ENCODE measurements at places on chromosomes 7 and 10.

GRCh38 chr10:4181081-4181480, 396.1 kb upstream of the KLF6 start:
- no peak for DNase-seq

- DNase-seq: no peak
These were observed 161.1 kb upstream of the RHEB start for GRCh38 chr7:151680810-151681209.

DNA sequence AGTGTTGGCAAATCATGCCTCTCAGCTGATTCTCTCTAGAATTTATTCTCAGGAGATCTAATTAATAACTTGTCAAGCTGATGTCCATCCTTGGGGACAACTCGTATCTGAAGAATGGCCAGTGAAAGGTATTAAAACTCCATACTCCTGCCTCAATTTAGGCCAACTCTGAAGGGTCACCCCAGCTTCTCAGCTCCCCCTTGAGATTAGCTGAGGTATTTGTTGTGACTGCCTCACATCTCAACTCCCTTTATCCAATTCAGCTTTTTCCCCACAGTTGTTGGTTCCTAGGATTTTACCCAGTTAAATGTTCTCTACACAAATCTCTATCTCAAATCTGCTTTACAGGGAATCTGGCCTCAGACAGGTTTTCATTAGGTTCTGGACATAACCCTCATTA, 182.4 kb downstream of the MALRD1 start:
- no peak for DNase-seq

- no peak for DNase-seq
These were observed 212.5 kb downstream of the GLI3 start for GRCh38 chr7:42024537-42024936.

DNA sequence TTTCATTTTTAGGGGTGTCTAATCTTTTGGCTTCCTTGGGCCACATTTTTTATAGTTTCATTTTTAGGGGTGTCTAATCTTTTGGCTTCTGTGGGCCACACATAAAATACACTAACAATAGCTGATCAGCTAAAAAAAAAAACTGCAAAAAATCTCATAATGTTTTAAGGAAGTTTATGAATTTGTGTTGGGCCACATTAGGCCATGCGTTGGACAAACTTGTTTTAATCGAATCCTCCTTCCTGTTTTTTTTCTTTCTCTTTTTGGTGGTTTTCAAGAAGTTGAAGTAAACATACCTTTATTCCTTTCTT, 37.4 kb downstream of the ZNRF2 start:
- DNase-seq: no peak

DNA sequence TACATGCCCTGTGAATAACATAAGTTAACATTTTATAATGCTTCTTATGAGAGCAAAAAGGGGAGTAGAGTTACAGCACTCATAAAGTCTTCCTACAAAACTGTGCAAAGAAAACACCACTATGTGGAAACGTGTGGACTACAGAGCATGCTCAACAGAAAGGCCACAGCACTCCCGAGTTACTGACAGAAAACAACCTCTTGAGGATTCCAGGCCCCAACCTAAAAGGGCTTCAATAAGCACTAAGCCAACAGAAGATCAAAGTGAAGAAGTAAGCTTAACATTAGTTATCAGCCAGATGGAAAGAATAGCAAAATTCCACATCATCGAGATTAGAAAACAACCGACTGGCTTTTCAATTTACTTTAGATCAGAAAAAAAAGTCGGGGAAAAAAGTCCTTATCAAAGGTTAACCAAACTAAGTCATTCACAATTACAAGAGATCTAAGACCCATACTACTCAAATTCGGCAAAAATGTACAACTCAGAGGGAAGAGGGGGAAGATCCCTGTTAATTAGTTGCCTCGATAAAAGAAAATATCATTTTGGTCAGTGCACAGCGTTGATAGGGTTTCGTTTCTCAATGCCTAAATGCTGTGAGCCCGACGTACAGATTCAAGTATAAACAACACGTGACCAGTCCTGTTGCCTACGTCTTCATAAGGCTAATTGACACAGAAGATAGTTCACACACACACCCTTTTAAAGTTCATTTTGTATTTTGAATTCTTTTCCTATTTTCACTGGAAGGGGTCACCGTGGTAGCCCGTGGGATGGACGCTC, 1.4 kb downstream of the KBTBD2 start:
- DNase-seq: no peak

DNA sequence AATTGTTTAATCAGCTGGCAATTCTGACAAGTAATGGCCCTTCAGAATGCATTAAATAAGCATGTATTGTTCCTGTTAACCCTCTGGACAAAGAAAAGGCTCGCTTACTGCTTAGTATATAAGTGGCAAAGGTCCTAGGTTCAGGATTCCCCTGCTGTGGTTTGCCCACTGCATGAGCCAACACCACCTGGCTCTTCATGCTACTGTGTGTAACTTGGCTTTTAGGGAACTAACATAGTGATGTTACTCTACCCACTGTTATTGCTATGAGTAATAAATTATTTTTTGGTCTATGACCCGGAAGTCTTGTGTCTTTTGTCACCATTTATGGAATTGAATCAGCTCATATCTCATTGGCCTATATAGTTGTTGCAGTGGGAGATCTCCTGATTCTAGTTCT, 791.7 kb upstream of the PHF14 start:
- DNase-seq: no peak

- no peak for DNase-seq
These were observed 61.5 kb downstream of the INSIG1 start for GRCh38 chr7:155358948-155359712.

- no peak for DNase-seq
These were observed 1.5 kb downstream of the FAM170B start for GRCh38 chr10:49132362-49132737.

GRCh38 chr7:31110331-31111108, 58.4 kb downstream of the ADCYAP1R1 start:
- DNase-seq: peak; percentile 52

GRCh38 chr10:46216003-46216634, 70.7 kb upstream of the ANTXRL start:
- DNase-seq: peak; percentile 47

DNA sequence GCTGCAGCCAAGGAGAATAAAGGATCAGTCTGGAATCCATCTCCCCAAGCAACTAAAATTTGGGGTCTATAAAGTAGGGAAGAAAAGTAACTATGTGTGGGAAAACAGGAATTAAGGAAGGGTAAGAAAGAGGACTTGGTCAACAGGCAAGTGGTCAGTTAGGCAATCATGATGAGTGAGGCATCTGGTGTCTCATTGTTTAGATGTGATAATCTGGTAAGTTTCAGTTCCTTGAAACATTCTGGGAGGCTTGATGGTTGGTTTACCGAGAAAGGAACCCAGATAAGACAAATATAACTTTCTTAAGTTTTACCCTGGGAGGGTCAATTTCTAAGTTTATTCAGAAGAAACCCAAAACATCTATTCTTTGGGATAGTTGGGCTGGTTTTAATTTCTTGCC, 22.3 kb downstream of the HYAL4 start:
- no peak for DNase-seq

DNA sequence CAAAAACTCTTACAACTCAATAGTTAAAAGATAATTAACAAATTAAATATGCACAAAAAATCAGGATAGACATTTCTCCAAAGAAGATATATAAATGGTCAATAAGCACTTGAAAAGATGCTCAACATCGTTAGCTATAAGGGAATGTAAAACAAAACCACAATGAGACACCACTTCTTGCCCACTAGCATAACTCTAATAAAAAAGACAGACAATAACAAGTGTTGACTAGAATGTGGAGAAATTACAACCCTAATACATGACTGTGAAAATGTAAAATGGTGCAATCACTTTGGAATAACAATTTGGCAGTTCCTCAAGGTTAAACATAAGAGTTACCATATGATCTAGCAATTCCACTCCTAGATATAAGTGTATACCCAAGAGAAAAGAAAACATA, 74.3 kb upstream of the PCGF5 start:
- DNase-seq: no peak

DNA sequence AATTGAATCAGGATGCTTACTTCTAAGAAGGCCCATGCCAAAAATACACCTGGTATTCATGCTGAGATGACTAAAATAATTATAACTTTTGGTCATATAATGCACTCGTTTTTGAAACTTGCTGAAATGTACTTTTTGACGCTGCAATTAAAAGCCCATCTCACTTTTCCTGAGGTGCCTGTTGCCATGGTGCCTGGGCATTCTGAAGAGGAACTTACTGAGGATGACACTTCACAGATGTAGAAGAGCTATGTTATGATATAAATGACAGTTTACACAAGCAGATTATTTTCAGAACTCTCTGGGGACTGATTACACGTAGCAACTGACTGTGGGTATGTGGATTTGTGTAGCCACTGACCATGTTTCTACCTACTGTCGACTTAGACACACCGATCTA, 182.4 kb downstream of the TPK1 start:
- DNase-seq: no peak

GRCh38 chr10:81898518-81898917, 23.5 kb downstream of the NRG3 start:
- no peak for DNase-seq

DNA sequence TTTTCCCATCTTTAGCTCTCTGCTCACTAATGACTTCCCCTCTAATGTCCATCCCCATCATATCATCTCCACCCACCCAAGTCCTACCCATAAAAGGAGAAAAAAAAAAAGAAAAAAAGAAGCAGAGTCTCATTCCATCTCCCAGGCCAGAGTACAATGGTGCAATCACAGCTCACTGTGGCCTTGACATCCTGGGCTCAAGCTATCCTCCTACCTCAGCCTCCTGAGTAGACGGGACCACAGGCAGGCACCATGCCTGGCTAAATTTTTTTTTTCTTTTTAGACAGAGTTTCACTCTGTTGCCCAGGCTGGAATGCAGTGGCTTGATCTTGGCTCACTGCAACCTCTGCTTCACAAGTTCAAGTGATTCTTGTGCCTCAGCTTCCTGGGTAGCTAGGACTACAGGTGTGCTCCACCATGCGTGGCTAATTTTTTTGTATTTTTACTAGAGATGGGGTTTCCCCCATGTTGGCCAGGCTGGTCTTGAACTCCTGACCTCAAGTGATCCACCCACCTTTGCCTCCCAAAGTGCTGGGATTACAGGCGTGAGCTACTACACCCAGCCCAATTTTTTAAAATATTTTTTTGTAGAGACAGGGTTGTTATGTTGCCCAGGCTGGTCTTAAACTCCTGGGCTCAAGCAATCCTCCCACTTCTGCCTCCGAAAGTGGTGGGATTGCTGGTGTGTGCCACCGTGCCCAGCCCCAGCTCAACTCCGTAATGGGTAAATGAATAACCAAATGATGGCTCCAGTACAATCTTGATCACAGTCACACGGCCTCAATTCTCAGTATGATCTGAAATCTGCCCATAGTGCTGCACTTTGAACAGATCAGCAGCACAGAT, 24.6 kb upstream of the SGMS1 start:
- DNase-seq: no peak

GRCh38 chr10:114911052-114911711, 26.8 kb upstream of the TRUB1 start:
- no peak for DNase-seq

DNA sequence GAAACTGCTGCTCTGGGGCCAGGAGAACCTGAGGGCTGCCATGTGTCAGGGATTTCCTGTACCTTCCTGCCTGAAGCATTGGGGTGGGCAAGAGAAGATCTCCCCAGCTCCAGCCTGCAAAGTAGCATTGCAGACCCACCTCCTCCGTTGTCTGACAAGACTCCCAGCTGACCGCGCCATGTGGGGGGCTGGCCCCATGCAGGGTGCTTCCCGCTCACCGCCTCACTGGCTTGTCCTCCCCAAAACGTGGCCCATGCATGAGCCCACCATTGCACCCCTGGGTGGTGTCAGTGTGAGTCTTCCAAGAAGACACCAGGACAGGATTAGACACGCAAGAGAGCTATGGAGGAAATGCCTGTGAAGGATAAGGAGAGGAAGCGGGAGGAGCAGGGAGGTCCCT, 68.3 kb downstream of the ABRAXAS2 start:
- DNase-seq: no peak

DNA sequence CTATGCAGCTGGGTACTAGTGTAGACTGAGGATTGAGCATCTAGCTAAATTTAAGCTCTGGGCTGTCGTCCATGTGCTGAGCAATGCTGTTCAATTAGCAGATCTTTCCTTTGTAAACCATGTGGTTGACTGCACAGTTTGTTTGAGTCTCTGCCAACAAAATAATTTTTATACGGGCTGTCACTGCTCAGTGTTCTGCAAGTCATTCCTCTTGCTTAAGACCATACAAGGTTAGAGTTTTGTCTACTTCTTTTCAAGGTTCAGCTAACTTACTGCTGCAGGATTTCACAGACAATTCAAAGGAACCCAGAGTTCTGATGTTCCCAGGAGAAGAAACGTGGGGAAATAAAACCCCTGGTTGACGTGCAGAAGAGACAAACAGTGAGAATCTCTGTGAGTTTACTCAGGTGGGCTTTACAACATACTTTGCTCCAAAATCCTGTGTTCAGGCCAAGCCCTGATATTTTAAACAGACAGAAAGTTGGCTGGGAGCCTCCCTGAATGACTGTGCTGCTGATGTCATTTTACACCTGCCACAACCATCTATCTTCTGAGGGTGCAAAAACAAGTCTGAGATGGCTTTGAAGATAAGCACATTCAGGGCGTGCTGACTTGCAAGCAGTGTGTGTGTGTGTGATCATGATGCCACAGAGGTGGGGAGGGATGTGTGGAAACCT, 177.1 kb upstream of the SVIL start:
- peak; percentile 78 for DNase-seq

- DNase-seq: no peak
These were observed 284.9 kb downstream of the OTUD1 start for GRCh38 chr10:23723796-23724195.

DNA sequence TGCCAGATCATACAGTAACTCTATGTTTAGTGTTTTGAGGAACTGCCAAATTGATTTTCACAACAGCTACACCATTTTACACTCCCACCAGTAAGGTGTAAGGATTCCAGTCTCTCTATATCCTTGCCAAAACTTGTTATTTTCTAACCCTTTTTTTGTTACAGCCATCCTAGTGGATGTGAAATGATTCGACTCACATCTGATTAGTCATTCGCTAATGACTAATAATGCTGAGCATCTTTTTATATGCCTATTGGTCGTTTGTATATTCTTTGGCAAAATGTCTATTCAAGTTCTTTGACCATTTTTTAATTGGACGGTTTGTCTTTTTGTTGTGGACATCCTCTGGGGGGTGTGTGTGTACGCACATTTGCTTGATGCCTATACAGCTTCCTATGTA, 142.8 kb downstream of the DGKB start:
- no peak for DNase-seq

DNA sequence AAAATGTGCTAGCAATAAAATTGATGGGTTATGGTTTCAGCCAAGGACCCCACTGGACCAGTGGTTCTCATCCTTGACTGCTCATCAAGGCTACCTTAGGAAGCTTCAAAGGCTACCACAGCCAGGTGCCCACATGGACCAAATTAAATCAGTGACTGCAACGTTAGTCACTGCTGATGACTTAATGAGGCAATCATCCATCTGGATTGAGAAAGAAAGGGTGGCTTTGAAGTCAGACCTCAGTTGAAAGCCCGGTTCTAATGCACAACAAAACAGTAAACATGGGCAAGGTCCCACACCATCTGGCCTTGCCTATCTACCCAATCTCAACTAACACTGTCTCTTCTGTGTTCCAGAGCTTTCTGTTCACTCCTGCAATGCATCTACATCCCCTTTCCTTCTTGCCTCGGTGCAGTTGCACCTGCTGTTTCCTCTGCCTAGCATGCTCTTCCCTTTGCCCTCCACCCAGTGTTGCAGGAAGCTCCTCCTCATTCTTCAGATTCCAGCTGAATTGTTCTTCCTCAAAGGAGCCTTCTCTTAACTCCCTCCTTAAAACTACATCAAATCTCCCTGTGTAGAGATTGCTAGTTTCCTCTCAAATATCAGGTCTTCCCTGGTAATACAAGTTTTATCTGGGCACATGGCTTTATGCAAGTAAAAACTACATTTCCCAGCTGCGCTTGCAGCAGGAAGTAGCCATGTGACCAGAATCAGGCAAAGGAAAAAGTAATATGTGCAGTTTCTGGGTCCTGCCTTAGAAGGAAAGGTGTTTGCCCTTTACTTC, 10.3 kb upstream of the KCNK18 start:
- no peak for DNase-seq

Data from coronary artery (tissue), 2 donors.